ENCODE measurements at places on chromosomes 13 and 19. TPM values are rescaled to one million over a fixed set of nuclear protein-coding genes. Genes with fewer than 3 reads are reported as not detected.
A peak's percentile ranks its signal among the peaks of the same experiment; 100 is the strongest.

GRCh38 chr19:1787116-1787515 lies 25.0 kb downstream of the ATP8B3 start:
- DNase-seq = no peak

- no peak for DNase-seq
Measured at GRCh38 chr19:49409441-49410029, 13.7 kb downstream of the PTH2 start.

DNA sequence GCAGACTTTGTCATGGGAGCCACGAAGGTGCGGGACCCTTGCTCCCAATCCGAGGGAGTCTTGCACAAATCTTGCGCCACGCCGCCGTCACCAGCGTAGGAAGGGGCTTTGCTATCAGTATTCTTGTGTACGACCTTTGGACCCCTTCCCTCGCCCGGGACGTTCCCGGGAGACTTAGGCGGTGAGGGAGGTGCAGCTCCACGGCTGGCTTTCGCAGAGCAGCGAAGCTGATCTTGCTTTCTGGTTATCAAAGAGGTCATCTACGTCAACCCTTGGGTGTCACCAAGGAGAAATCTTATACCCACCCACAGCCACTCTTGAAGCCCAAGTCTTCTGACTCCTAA lies 583 bp downstream of the TECR start:
- DNase-seq = peak; percentile 31

GRCh38 chr13:27138457-27139093 lies 33.0 kb downstream of the USP12 start:
- no peak for DNase-seq

DNA sequence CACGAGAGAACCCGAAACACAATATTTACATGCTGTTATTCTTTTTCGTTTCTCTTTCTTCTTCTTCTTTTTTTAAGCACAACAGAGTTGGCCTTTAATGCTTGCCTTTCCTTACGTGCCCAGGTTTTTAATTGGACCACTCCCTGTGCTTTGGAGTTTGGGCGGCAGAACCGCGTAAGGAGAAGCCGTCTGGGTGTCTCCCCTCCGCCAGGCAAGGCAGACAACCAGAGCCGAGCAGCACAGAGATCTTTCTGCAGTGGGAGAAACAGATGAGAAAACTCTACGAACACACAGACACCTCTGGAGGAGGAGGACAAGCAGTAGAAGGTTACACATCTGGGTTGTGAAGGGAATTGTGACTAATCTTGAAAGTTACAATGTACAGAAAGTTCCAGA lies 150.0 kb upstream of the UBL3 start:
- DNase-seq = no peak

GRCh38 chr13:65342541-65343337 lies 1887.4 kb downstream of the PCDH9 start:
- no peak for DNase-seq

DNA sequence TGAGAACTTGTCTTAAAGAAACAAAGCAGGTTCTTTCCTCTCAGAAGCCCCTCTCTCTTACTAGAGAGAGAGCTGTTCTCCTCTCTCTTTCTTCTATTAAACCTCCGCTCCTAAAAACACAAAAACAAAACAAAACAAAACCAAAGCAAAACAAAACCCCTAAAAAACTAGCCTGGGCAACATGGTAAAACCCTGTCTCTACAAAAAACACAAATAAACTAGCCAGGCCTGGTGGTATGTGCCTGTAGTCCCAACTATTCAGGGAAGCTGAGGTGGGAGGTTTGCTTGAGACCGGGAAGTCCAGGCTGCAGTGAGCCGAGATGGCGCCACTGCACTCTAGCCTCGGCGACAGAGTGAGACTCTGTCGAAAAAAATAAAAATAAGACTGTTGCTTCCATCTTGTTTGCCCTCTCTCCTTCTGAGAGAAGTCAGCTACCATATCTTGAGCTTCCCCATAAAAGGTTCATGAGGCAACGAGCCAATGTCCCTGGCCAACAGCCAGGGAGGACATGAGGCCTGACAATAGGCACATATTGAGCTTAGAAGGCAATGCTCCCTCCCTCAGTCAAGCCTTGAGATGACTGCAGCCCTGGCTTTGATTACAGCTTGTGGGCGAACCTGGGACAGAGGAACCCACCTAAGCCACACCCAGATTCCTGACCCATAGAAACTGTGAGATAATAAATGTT lies 17.5 kb upstream of the FLT3 start:
- no peak for DNase-seq

- no peak for DNase-seq
Measured at GRCh38 chr19:41299755-41300089, 10.2 kb upstream of the CCDC97 start.

DNA sequence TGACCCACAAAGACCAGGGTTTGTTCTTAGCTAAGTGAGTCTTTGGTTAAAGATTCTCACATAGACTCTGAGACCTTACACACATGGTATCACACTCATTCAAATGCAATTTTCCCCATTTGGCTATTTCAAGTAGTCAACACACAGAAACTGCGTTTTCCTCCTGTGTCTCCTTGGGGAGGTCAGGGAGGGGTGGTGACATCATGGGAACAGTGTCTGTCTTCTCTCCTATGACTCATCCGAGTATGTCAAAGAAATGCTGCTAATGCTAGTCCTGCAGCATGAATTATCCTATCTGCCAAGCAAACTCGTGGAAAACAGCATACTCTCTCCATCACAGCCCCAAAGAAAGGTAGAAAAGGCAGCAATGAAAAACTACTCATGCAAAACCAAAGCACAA lies 100.2 kb downstream of the ENOX1 start:
- peak; percentile 40 for DNase-seq

DNA sequence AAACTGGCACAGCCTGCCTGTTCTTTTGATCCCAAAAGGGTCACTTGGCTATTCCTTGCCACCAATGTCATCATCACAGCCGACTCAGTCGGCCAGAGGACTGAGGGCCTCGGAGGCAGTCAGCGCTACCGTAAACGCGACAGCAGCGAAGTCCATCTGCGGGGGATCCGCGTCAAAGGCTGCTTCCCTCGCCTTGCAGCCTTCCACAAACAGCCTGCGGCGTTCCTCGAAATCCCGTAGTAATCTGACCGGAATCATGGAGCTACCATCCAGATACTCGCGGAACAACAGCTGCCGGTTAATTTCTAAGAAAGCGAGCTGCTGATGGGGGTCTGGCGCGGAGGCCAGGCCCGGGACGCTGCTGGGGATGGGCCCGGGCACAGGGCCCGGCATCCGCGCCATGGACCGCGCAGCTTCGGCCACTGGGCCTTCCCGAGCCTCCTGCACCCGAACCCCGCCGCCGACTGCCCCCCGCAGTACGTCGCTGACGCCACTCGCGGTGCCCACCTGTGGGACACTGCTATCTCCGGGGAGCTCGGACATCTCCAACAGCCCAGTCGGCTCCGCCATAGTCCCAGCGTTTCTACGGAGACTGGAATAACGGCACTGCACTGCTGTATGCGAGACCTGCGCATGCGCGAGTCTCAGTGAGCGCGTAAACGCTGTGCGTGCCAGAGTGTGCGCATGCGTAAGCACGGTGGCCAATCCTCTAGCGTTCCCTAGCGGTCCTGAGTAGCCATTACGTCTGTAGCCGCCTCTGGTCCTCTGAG lies at the start of gene EID2B:
Gene EID2B, minus strand, starts transcription at position 620 of the 770 bp plus-strand sequence. Its CDS starts 50 bp downstream, at position 570.
- DNase-seq = peak; percentile 90

DNA sequence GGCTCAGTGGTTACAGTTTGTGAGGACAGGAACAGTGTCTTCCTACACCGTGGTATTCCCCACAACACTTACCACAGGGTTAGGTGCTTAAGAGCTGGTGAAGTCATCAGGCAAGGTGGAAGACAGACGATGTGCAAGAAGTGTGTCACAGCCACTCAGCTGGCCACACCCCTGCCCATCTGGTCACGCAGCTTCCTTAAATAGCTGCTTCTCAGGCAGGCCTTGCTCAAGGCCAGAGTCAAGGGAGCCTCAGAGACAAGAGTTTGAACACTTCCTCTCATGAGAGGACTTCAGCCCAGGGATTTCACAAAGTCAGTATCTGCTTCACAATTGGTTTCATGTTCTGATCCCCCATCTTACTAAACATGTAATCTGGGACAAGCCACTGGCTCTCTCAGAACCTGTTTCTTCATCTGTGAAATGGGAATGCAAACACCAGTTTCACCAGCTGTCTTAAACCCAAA lies 80.3 kb upstream of the FRY start:
- DNase-seq = peak; percentile 12

DNA sequence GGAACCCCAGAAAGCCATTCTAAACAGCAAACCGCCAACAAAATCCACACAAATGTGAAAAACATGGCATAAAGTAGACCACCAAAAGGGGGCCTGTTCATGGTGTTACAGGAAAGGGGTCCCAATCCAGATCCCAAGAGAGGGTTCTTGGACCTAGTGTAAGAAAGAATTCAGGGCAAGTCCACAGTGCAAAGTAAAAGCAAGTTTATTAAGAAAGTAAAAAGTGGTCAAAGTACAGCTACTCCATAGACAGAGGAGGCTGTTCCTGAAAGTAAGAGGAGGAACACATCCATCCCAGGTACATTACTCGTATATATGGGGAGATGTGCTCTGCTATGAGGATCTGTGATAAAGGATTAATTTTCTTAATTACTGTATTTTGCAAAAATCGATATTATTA lies 67.8 kb upstream of the SLC15A1 start:
- no peak for DNase-seq

- DNase-seq = no peak
Measured at GRCh38 chr13:59901191-59901590, 262.5 kb downstream of the DIAPH3 start.

GRCh38 chr13:43797869-43798268 lies 11.1 kb upstream of the ENOX1 start:
- no peak for DNase-seq

DNA sequence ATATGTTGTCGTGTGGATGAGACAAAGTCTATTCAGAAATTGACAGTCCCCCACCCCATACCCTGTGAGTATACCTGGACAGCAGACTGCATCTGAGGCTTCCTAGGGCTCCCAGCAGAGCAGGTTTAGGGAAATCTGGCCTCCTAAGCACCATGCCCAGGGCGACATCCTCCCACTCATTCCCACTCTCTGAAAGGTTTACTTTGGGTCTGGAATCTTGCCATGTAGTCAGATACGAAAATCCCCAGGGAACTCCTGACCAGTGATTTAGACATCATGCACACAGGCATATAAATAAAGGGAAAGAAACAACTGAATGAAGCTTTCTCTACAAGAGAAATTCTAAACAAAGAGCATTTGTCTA lies 717 bp upstream of the NALCN start:
- DNase-seq = no peak

DNA sequence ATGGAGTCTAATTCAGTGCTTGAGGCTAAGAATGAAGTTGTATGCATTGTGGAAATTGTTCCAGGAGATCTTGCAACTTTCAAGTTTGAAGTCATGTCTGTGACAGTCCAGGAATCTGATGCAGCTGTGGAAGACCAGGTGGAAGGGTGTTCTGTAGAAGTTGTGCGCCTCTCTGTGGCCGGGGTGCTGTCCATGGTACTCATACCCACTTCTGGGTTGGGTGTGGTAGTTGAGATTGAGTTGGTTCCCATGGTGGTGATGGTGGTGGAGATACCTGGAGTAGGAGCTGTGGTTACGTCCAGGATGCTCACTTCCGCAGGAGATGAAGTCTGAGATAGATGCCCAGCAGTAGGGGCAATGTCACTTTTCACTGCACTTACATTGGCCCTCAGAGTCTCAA lies 44.3 kb downstream of the MUC16 start:
- DNase-seq = no peak

DNA sequence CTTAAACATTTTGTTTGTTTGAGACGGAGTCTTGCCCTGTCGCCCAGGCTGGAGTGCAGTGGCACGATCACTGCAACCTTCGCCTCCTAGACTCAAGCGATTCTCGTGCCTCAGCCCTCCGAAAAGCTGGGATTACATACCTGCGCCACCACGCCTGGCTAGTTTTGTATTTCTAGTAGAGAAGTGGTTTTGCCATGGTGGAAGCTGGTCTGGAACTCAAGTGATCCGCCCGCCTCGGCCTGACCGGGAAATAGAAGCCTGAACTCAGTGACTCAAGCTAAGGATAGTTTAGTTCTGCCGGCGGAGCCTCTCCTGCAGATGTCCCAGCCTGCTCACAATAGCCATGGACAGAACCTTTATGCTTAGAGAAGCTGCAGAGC lies 53.0 kb upstream of the ZNF254 start:
- peak; percentile 40 for DNase-seq

DNA sequence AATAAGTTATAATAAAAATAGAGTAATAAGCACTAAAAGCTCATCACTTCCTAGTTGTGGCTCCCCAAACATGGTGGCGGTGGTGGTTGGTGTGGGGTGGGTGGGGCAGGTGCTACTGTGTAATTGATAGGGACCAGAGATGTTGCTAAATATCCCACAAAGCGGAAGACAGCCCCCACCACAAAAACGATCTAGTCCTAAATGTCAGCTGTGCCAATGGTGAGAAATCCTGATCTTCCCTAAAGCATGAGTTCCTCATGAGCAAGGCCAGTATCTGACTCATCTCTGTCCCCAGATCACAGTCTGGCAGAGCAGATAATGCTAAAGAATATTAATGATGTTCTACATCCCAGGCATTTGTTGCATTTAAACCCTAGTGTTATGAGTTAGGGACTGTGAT lies 1.9 kb upstream of the EDDM13 start:
- DNase-seq = no peak

GRCh38 chr13:109401891-109402290 lies 384.5 kb downstream of the IRS2 start:
- no peak for DNase-seq

DNA sequence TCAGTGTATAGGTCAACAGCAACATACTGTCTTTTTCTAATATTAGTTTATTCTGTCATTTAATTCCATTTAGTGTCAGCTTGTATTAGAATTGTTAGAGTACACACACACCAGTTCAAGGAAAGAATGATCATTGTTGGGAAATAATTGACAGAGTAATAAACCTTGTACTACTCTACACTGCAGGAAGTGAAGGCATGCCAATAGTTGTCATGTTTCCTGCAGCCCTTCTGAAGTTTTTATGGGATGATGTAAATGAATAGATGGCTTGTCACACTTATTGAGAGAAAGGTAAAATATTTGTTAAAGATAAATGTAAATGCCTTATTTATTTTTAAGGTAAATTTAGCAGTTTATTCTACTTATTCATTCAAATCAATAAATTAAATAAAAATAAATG lies 306.9 kb upstream of the KLHL1 start:
- no peak for DNase-seq

DNA sequence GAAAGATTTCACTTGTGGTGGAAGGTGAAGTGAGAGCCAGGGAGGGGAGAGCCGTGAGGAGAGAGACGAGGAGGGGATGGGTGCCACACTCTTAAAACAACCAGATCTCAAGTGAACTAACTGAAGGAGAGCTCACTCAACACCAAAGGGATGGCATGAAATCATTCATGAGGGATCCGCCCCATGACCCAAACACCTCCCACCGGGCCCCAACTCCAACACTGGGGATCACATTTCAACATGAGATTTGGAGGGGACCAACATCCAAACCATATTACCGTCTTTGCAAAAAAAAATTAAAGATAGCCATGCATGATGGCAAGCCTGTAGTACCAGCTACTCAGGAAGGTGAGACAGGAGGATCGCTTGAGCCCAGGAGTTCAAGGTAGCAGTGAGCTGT lies 34.9 kb upstream of the POP4 start:
- no peak for DNase-seq

Gene CD70
- 32.7 TPM for total RNA-seq

Gene SELENOV
- not detected for total RNA-seq

Gene CEACAM7
- total RNA-seq = not detected

Gene PRSS57
- not detected for total RNA-seq

Gene SIGLEC14
- not detected for total RNA-seq

Gene ZFR2
- total RNA-seq = not detected

Gene UBE2L5
- not detected for total RNA-seq

Gene LILRA2
- total RNA-seq = not detected

Gene GRIN2D
- 0.03 TPM for total RNA-seq

Gene GJB6
- not detected for total RNA-seq

Gene SLC15A1
- total RNA-seq = not detected

Gene MEIS3
- 0.56 TPM for total RNA-seq

Data from MG63 (cell line).